ENCODE measurements at places on chromosomes 1 and 21. TPM values are rescaled to one million over a fixed set of nuclear protein-coding genes. Genes with fewer than 3 reads are reported as not detected.

- no peak for DNase-seq
These were observed 62.5 kb downstream of the BACE2 start for GRCh38 chr21:41230497-41230896.

DNA sequence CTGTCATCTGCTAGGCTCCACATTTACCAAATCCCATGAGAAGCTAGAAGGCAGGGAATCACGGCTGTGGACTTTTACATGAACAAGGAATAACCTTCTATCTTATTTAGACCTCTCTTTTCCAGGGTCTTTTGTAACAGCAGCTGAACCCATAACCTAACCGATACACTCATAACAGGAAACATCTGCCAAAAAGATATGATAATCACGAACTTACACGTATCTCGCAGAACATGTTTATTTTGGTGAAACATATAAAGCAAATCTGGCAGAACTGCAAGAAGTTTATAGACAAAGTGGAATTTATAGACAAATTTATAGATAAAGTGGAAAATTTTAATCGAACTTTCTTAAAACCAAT, 20.4 kb downstream of the TINAGL1 start:
- DNase-seq = no peak

RGS5 gene
- total RNA-seq = 10.1 TPM

LENEP gene
- total RNA-seq = not detected

- no peak for DNase-seq
These were observed 36.0 kb downstream of the WNT2B start for GRCh38 chr1:112544751-112545150.

DNA sequence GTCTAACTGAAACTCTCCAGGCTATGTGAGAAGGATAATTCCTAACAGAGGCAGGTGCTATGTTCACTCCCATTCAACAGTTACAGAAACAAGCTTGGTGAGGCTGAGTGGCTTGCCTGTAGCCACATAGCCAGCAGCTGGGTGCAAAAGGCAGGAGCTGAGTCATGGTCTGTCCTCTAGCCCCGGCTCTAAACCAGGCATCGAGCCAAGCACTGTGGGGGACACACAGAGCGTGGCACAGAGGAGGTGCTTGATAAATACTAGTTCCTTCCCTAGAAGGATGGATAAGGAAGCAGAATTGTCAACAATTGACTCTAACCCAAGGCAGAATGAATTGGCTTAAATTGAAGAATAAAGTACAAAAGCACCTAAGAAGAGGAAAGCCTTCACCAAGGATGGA, 10.4 kb upstream of the KCNA2 start:
- DNase-seq = no peak

GRCh38 chr1:228497817-228498216, 10.6 kb downstream of the RNF187 start:
- no peak for DNase-seq

DNA sequence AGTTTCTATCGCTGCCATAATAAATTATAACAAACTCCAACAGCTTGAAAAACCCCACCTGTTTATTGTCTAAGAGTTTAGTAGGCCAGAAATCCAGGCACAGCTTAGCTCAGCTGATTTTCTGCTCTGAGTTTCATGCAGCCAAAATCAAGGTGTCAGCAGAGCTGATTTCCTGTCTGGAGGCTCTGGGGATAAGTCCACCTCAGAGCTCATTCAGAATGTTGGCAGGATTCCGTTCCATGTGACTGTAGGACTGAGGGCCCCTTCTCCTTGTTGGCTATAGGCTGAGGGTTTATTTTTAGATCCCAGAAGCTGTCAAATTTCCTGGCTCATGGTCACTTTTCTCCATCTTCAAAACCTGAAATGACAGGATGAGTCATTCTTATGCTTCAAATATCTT, 91.6 kb upstream of the CHODL start:
- DNase-seq = no peak

LRRC8B gene
- 2.8 TPM for total RNA-seq

GRCh38 chr1:37478451-37478881, 4.1 kb downstream of the ZC3H12A start:
- DNase-seq = no peak

CFHR4 gene
- total RNA-seq = 97.9 TPM

GRCh38 chr1:205375835-205376545, 19.3 kb upstream of the KLHDC8A start:
- no peak for DNase-seq

DNA sequence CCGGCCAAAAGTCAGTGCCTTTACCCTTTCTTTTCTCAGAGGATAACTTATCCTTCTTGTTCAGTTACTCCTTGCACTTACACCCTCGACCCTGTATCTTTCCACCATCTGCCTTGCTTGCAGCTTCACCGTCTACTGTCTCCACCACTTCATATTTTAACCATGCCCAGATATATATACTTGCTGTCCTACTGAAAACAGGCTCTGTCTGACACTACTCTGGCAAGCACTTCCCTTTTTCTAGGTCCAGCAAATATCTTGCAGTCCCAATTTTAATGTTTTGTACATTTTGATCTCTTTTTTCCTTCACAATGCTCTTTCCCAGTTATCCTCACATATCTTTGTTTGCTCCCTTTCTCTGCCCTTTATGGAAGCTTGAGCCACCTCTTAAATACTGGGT, 308.6 kb downstream of the TPR start:
- no peak for DNase-seq

RHD gene
- 0.18 TPM for total RNA-seq

NBPF11 gene
- total RNA-seq = 10.9 TPM

SLC19A2 gene
- total RNA-seq = 9.1 TPM

DNA sequence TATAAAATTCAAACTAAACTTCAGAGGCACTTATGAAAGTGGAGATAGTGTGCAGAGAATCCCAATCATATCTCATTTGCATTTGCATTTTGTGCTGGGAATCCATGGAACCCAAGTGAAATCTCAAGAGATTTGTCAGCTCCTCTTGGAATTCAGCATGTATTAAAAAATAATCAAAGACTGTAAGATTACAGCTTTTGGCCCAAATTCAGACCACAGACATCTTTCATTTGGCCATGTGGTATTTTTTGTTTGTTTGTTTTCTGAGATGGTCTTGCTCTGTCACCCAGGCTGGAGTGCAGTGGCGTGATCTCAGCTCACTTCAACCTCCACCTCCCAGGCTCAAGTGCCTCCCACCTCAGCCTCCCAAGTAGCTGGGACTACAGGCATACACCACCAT, 3.8 kb upstream of the CACYBP start:
- no peak for DNase-seq

A3GALT2 gene
- not detected for total RNA-seq

RPE65 gene
- total RNA-seq = not detected

PLPP3 gene
- total RNA-seq = 53.9 TPM

NOL9 gene
- total RNA-seq = 11.1 TPM

DNA sequence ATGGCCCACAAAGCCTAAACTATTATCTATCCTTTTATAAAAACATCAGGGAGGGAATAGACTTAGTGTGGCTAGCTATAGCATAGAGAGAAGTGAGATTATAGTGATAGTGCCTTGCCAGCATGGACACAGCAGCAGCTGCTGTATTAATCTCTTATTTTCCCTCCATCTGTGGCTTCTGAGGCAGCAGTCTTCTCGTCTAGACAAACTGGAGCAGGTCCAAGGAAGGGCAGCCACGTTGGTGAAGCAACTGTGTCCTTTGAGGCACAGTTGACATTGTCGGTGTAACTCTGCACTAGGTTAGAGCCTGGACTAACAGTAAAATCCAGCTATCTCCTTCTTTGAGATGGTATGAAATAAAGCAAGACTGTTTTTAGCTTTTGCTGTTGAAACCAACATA, 131.3 kb downstream of the CACHD1 start:
- DNase-seq = peak; percentile 44

All from left lobe of liver (tissue), 2 donors.